Stomach (tissue), 19 donors: ENCODE measurements at places on chromosomes 3 and 15. TPM values are rescaled to one million over a fixed set of nuclear protein-coding genes. Genes with fewer than 3 reads are reported as not detected.

Gene DUOX2
- total RNA-seq = 94.9 TPM

DNA sequence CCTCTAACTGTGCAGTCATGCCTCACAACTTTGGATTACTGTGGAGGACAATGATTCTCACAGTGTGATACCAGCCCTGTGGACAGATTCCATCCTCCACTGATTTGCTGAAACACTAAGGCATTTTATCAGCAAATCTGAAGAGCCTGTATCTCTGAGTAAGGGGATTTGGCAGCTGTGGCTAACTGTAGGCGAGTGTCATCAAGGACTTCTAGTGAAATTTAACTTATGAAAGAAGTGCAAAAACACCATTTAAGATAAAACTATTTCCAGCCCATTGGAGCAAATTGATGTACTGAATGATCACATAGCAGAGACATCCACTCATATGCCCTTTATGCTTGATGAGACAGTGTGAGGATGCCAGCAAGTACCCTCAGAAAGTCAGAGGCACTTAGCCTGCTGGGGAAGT lies 13.9 kb upstream of the TMPRSS7 start:
- no peak for DNase-seq

Gene ATP13A5
- total RNA-seq = 2.0 TPM

GRCh38 chr15:89631902-89632264 lies 23.4 kb downstream of the KIF7 start:
- DNase-seq = no peak

Gene CHL1
- 13.0 TPM for total RNA-seq

DNA sequence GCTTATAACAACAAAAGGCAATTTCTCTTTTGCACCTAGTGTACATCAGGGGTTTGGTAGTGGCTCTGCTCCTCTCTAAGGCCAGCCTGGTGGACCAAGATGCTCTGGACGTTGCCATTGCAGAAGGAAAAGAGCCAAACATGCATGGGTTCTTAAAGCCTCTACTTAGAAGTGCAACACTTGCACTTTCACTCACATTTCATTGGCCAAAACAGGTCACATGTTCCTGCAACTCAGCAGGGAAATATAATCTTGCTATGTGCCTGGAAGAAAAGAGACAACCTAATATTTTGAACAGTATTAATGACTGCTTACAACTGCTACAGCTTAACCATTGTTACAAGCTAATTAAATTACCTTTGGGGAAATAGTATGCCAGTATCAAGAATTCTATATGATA lies 182.9 kb downstream of the IL5RA start:
- no peak for DNase-seq

Gene SPINT1
- total RNA-seq = 297 TPM

- no peak for DNase-seq
Observed at GRCh38 chr3:127743351-127744252, 70.8 kb downstream of the ABTB1 start.

- DNase-seq = no peak
Observed at GRCh38 chr15:58257776-58258325, 119.7 kb downstream of the AQP9 start.

Gene FANCD2
- 6.1 TPM for total RNA-seq

GRCh38 chr3:18394384-18394995 lies 30.6 kb downstream of the SATB1 start:
- no peak for DNase-seq

DNA sequence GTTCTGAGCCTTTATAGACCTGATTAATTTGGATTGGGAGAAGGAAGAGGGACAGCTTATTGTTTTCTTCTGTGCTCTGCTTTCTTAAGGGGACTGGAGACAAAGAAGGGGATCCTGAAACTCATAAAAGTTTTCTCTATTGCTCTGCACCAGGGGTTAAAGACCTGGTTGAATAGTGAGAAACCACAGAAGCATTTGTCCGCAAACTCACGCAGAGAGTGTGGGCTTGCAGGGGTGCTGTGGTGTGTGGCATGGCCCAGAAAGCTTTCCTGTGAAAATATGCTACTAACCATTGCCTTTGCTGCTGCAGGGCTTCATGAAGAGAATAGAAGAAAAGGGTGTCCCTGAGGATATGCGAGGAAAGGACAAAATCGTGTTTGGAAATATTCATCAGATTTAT lies 73.1 kb upstream of the UMPS start:
- no peak for DNase-seq

- DNase-seq = no peak
Observed at GRCh38 chr15:60369696-60370095, 28.1 kb downstream of the ANXA2 start.

GRCh38 chr3:9214599-9214998 lies 34.8 kb downstream of the SRGAP3 start:
- DNase-seq = no peak

- peak; percentile 59 for DNase-seq
Observed at GRCh38 chr15:72982714-72983113, 69.5 kb upstream of the NEO1 start.

DNA sequence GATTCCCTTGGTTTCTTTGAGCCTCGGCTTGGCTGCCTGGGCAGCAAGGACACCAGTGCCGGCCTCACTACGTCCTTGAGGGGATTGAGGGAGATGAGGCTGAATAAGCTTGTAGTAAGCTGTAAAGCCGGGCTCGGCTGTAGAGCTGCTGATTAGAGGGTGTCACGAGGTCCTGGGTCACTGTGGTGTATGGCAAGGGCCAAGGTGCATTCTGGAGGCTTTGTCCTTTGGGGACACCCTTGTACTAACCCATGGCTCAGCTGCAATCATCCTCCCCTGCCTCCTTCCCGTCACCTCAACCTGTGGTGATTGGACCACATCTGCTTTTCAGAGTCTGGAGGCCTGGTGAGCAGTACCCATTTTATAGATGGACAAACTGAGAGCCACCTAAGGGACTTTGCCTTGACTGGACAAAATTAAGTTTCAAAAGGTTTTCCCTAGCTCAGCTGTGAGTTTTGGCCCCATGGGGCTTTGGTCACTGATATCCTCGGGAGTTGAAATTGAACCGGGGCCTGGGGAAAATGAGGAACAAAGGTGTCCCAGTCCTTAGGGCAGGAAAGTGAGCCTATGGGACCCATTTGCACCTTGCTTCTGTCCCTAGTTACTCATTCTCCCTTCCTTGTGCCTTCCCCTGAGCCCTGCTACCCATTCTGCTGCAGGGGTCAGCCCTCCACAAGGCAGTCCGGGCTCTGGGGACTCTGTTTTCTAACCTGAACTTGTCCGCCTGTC lies 2.4 kb downstream of the SLC6A6 start:
- peak; percentile 40 for DNase-seq

Gene TMIE
- total RNA-seq = not detected

- DNase-seq = no peak
Observed at GRCh38 chr3:116058844-116059243, 386.4 kb downstream of the LSAMP start.

DNA sequence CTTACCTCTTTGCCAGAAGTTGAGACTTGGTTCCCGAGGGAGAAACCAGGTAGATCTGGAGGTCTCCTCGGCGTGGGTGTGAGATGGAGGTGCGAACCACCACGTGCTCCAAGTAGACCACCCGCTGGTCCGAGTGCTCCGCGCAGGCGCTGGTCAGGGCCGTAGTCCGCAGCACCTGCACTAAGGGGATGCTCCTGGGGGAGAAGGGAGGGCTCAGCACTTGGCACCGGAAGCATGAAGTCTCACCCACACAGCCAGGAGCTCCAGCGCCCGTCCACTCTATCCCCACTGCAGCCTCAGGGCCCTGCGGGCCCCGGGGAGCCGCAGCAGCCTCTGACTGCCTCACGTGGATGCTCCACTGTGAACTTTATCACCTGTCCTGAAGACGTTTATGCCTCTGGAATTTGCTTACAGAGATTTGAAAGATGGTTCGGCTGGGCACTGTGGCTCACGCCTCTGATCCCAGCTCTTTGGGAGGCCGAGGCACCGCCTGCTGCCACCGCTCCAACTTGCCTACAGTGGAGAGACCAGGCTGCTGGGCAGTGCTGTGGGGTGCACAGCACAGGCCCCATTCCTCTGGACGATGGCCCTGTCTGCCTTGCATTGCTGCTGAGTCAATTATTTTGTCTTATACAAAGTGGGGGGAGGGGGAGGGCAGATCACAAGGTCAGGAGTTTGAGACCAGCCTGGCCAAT lies 75.4 kb upstream of the SNRPA1 start:
- DNase-seq = no peak

GRCh38 chr3:72153477-72154314 lies 368.7 kb upstream of the PROK2 start:
- DNase-seq = no peak

DNA sequence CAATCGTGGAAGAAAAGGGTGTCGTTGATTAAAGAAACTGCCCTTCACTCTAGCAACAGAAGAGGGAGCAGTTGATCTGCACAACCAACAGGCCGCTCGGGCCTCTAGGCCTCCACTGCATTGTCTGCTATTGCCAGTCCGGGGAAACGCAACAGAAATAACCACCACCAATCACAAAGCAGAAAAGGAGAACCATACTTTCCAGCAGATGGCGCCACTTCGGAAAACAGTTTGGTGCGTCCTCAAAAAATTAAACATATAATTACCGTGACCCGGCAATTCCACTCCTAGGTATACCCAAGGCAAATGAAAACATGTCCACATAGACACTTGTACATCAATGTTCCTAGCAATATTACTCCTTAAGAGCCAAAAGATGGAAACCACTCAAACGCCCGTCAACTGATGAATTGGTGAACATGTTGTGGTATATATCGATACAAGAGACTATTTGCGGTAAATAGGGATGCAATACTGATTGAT lies 154.1 kb downstream of the TJP1 start:
- peak; percentile 85 for DNase-seq

Gene CLRN1
- not detected for total RNA-seq

Gene CFAP161
- total RNA-seq = not detected

Gene GP5
- not detected for total RNA-seq

GRCh38 chr3:59469948-59470723 lies 420.3 kb upstream of the CFAP20DC start:
- no peak for DNase-seq

- no peak for DNase-seq
Observed at GRCh38 chr3:62100282-62100989, 272.9 kb downstream of the FEZF2 start.

GRCh38 chr3:194718079-194718478 lies 32.4 kb downstream of the FAM43A start:
- DNase-seq = no peak

- DNase-seq = no peak
Observed at GRCh38 chr3:18712713-18713576, 287.8 kb upstream of the SATB1 start.

Gene APBA2
- 13.3 TPM for total RNA-seq

GRCh38 chr3:117439812-117440211 lies 730.2 kb downstream of the TUSC7 start:
- DNase-seq = peak; percentile 46
